COR-L47 (cell line): ENCODE measurements at places on chromosomes 4 and X.

GRCh38 chr4:1767770-1768366, 25.2 kb upstream of the FGFR3 start:
- DNase-seq = no peak

DNA sequence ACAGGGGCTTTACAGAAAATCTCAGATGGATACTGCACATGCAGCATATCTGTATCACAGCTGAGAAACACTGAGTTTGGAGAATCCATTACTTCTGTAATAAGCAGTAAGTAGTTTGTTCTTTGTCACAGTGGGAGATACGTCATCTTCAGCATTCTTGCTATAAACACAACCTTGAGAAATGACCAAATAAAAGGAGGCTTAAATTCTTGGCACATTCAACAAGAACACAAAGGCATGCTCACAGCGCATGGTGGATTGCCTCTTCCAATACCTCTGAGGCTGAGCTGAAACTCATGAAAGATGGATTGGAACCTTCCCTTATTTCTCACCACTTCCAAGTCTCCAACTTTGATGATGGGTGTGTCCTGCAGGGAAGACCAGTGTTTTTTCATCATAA, 54.5 kb downstream of the ANXA5 start:
- no peak for DNase-seq

DNA sequence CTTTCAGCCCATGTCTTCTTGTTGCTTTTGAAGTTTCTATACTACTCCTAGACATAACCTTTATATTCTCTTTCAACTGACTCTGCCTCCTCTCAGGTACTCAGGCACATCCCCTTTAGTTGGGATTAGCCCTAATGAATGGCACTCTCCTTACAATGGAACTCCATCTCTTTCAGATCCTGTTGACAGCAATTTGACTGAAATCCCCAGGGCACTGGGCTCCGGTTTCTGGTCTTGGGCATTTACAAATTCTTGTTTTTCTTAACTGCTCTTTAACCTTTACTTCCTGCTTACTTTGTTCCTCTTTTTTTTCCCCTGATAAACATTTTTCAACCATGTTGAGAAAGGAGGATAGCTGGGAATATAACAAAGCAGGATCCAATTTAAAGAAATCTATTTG, 68.9 kb downstream of the ENOX2 start:
- no peak for DNase-seq

DNA sequence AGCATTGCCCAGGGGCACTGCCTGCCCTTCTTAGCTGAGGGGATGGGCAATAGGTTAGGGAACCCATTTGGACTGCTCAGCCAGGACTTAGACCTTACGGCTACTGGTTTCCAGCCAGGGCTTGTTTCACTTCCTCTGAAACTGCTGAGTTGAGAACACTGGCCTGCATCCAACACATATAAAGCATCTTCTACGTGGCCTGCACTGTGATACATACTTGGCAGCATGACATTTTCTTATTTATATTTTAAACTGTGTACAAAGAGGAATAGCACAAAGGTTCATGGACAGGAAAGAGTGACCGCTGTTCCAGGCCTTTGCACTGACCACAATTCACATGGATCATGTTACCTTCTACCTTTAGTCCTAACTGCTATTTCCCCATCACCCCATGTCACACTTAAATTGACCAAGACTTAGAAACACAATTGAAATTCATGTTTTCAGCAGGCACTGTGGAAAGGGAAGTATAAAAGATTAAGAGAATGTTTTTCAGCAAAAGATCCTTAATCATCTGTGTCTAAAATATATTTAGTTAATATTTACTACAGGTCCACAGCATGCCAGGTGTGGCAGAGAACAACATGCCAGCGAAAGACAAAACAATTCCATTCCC, 43.7 kb downstream of the NLGN4X start:
- DNase-seq = no peak

- no peak for DNase-seq
Observed at GRCh38 chr4:145665773-145666172, 14.2 kb upstream of the C4orf51 start.

GRCh38 chrX:133847340-133847994, 137.9 kb downstream of the GPC3 start:
- DNase-seq = no peak

GRCh38 chr4:28709891-28710290, 1849.2 kb downstream of the STIM2 start:
- DNase-seq = no peak

- no peak for DNase-seq
Observed at GRCh38 chr4:106650701-106651100, 282.1 kb upstream of the GIMD1 start.

DNA sequence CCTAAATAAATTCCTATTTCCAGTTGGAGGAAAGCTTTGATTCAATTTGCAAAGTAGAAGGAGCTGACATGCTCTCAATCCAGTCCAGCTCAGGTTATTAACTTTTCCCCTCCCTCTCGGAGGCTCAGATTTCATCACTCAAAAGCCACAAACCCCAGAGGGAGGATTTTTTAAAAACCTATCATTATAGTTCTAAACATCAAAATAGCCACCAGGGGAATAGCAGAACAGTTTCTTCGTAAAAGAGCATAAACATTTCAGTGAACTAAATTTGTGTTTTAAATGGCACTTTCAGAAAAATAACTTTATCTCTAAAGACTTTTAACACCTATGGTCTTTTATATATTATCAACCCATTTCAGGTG, 8.8 kb downstream of the GPRIN3 start:
- DNase-seq = no peak
